Nucleus accumbens (tissue), 56 donors: ENCODE measurements at places on chromosomes 2 and 18.

- no peak for DNase-seq
Measured at GRCh38 chr18:765764-766549, 46.1 kb downstream of the YES1 start.

DNA sequence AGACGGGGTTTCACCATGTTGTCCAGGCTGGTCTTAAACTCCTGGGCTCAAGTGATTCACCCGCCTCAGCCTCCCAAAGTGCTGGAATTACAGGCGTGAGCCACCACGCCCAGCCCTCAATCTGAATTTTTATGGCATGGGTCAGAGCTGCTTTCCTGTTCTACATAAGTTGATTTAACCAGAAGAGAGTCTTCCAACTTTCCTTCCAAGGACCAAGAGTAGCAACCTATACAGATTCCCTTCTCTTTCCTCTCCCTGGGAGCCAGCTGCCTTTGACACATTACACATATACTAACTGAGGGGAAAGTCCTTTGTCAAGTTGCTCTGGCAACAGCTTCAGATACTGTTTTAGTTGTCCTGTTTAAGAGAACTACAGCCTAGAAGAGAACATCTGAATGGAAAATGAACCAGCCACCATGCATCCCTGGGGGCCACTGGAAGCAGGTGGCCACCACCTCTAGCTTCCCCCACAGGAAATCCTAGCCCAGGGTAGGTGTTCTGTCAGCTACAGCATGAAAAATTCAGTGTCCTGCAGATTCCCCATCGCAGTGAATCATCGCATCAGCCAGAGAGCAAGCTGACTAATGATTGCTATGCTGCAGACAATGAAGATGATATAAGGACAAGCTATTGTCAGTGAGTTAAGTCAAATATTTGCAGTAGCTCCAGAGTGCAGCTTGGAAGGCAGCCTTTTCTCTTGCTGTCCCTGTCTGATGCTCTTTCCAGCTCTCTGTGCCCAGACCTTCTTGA is 62.9 kb downstream of the POMC start:
- DNase-seq, result no peak

- DNase-seq, result no peak
Measured at GRCh38 chr2:62321380-62322289, 125.7 kb downstream of the B3GNT2 start.

- no peak for DNase-seq
Measured at GRCh38 chr2:152466980-152467676, 132.2 kb downstream of the FMNL2 start.

- no peak for DNase-seq
Measured at GRCh38 chr2:217958206-217958883, 44.5 kb downstream of the TNS1 start.

DNA sequence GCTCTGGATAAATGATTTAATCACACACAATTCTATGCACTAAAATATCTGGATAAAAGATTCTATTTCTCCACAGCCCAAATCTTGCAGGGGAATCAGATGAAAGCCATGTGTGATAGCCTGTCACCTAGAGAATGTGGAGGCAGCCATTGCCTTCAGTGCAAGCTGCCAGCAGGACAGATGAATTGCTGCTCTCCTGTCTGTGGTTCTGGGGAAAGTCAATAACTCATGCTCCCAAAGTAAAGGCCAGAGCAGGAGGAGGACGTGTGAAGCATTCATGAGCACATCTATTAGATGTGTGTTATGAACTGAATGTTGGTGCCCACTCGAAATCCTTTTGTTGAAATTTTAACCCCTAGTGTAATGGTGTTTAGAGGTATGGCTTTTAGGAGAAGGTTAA is 195.1 kb downstream of the RDH14 start:
- DNase-seq, result no peak

- no peak for DNase-seq
Measured at GRCh38 chr2:231181860-231182512, 16.4 kb upstream of the ARMC9 start.

DNA sequence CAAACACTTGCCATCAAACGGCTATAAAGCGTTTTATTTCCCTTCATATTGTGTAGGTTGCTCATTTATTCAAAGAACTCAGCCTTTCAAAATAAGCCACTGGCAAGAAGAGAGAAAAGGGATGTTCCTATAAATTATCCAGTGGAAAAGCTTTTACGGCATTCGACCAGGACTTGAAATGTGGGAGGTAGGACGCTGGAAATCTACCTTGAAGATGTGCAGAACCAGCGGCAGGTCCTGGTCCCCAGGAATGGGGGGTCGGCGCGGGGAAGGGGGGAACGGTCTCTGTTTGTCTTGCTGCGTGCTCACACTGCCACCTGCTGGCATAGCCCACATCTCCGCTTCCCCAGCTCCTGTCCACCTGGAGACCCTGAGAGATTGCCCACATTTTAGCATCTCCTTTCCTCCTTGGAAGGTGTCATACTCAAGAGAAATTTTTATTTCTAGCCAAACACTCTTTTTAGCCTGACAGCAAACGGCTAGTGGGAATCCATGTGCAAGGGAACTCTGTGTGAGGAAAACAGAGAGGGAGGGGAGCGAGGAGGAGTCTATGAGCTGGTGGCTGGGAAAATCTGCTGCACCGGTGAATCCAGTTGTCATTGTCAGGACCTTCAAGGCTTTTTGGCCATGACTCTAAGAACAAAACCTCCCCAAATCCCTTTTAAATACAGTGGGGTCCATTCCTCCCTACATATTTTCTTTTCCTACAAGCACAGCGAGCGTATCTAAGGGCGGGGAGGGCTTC is 349.0 kb upstream of the PKDCC start:
- DNase-seq, result peak; percentile 59

DNA sequence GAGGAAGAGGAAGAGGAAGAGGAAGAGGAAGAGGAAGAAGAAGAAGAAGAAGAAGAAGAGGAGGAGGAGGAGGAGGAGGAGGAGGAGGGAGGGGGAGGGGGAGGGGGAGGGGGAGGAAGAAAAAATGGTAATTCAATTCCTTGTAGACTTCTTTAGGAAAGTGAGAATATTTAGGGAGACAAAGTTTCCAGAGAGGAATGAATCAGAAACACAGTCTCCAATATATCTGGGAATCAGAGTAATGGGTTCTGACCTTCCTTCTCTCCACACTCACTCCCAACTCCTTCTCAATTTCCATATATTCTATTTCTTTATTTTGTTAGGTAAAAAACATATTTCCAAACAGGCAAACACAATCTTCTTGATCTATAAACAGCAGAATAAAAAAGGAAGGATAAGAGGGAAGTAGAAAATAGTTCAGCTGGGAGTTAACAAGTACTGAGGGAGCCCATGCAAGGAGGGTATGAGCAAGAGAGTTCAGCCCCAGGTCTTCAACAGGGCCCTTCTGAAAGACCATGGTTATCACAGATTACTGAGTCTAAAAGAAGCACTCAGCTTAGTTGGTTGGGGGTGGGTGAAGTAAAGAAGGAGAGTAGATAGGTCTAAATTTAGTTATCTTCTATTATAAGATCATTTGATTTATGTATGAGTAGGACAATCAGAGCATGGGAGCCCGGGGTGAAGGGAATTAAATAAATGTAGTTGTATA is 480.8 kb downstream of the NRXN1 start:
- no peak for DNase-seq

- no peak for DNase-seq
Measured at GRCh38 chr2:226023383-226023782, 623.9 kb downstream of the NYAP2 start.

- no peak for DNase-seq
Measured at GRCh38 chr2:108257757-108258331, 18.1 kb downstream of the SULT1C3 start.

DNA sequence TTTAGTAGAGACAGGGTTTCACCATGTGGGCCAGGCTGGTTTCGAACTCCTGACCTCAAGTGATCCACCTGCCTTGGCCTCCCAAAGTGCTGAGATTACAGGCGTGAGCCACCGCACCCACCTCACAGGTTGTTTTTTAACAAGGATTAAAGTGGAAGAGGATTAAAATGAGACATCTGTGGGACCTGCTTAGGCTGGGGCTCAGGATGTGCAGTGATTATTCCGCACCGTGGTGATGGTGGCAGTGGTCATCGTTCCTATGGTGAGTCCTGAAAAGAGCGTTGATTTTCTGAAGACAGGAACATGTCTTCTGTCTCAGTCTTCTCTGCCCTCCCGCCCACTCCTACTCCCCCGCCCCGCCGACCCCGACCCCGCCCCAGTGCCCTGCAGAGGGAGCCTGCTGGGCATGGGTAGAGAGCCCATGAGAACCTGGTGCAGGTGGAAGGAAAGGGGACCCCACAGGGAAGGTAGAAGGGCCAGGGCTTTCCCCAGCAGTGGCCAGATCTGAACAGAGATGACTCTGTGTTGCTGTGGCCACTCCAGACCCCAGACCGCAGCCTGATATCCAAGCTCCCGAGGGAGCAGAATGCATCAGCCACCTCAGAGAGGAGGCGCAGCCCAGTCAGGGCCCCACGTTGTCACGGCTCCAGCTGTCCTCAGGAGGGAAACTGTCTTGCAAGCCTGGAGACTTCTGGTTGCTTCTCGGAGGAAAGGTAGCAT is 34.5 kb upstream of the FOSL2 start:
- no peak for DNase-seq

DNA sequence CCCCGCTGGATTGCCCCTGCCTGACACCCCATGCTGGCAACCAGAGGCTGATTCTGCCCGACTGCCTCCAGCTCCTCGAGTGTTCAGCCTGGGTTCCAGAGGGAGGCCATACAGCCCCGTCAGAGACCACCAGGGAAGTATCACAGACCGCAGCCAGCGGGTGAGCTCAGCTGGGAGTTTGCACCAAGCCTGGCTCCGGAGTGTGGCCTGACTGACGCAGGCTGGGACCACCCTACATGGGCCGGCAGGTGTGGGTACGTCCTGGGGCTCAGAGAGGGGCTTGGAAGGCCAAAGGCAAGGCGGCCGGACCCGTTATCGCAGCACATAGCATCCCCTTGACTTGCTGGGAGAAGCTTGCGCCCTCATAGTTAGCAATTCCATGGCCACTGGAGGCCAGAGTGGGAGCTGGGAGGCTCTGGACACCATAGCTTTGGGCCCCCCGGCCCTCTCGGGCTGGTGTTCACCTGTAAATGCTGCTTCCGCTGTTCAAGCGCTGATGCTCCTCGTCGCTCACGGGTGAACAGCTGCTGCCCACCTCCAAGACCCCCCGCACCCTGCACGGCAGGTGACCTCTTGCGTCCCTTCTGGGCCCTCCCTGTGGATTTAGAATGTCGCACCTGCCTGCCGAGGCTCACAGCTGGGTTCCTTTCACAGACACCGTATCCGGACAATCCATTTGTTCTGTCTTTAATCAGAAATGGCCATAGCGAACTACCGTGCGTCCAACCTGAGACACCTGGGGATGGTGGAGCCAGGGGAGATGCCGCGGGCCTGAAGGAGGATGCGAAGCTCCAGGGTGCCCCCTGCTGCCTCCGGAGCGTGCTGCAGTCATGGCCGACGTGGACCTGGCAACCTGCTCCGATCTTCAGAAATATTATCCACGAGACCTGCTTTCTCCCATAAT is 31.2 kb upstream of the SLC66A3 start:
- DNase-seq, result peak; percentile 24

- DNase-seq, result no peak
Measured at GRCh38 chr2:73187549-73187948, 14.8 kb upstream of the NOTO start.

DNA sequence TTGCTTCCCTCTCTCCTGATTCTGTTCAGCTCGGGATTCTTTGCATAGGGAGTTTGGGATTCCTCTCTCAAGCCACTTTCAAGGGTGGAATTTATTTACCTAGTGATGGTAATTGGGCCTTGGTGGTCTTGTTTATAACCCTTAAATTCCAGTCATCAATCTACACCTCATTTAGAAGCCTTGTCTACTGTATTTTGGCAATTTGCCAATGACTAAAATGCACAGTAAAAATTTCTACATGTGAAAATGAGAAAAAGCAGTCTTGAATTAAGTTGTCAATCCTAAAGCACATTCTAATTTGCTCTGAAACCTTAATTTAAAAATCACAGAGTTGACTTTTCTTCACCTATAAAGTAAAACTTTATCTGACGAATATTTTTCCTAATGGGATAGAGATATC is 749.2 kb upstream of the CRIM1 start:
- DNase-seq, result no peak

DNA sequence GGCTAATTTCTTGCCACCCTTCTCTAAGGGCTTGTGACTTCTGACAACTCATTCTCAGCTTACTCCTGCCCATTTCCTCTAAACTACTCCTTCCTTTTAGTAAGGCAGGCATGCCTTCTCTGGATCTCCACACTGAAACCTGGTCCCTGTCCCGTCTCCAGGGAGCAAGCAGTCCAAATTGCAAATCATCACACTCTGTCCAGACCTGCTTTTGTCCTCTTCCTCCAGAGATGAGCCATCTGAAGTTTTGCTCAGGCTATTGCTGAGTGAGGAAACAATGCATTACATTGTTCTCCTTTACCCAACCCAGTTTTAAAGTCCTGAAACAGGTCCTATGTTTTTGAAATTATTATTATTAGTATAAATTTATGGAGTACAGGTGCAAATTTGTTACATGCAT is 57.3 kb downstream of the ARHGAP25 start:
- DNase-seq, result no peak
